ENCODE measurements at places on chromosomes 5 and 9.

DNA sequence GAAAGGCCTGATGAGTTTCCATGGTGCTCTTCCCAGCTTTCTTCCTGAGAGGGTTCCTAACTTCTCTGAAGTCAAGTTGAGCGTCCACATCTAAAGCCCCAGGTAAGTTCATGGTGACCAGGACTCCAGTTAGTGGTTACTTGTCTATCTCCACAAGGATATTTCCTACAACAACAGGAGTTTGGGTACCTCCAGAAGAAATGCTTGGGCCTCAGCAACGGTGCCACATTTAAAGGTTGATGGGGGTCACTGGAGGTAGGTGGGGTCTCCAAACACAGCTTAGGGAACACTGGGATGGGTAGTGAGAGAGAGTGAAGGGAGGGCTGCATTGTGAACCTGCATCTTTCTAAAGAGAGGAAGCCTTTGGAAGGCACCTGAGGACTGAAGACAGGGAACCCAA, 123.4 kb downstream of the BOD1 start:
- no peak for DNase-seq

DNA sequence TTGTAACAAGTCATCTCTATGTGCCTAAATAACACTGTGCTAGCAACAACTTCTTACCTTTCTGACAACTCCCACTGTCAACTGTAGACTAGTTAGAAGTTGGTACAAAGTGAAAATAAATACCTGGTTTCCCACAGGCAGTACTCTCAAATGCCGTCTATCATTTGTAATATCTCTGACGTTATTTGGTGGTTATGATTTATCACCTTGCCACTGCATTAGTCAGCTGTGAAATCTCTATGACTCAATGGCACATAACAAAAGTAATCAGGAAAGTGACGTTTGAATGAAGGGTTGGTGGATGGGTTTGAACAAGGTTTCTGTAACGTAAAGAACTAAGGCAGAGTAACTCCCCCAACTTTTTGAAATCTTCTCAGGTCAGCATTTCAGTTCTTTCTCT, 592.3 kb downstream of the MAT2B start:
- DNase-seq: no peak

DNA sequence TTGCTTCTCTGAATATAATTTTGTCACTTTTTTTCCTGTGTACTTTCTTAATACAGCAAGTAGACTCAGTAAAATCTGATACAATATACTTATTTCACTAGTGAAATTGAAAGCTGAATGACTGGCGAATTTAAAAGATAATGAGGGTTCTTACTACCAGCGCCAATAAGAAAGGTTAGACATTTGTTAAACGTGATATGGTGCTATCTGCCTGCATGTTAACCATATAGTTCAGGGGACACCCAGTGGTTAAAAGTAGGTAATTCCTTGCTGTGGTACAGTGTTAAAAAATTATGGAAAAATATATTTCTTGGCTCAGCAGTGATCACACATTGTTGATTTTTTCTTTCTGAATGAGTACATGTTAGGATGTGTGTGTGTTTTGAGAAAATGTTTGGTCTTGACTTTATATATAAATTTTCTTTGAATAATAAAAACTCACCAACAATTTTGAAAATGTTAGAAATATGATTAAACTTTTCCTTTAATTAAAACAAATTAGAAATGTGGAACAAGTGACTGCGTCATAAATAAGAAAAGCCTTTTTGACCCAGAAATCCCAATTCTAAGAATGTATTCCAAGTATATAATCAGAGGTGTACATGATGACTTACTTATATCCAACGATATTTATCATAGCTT, 25.8 kb downstream of the CAST start:
- DNase-seq: no peak

DNA sequence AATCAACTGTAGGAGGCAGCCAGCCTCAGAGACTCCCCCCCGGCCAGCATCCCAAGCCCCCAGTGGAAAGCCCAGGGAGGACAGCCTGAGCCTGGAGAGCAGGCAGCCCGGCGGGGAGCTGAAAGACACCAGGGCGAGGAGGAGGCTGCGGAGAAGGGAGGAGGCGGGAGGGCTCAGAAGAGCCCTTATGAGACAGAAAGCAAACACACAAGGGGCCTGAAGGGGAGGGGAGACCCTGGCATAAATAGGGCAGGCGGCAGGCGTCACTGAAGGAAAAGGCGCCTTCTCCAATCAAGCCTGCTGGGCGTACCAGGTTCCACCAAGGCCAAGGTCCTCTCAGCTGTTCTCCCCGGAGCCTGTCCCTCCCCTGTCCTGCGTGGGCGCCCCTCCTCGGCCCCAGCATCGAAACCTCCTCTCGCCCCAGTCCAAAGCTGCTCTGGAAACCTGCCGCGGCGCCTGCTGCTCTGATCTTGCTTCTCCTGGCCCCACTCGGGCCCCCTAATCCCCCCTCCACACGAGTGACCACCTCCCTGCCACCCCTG, 1.3 kb downstream of the SLC9A3 start:
- DNase-seq: no peak

GRCh38 chr5:398475-399295, 44.3 kb upstream of the EXOC3 start:
- DNase-seq: no peak

GRCh38 chr9:123687246-123687751, 242.6 kb downstream of the DENND1A start:
- DNase-seq: no peak

DNA sequence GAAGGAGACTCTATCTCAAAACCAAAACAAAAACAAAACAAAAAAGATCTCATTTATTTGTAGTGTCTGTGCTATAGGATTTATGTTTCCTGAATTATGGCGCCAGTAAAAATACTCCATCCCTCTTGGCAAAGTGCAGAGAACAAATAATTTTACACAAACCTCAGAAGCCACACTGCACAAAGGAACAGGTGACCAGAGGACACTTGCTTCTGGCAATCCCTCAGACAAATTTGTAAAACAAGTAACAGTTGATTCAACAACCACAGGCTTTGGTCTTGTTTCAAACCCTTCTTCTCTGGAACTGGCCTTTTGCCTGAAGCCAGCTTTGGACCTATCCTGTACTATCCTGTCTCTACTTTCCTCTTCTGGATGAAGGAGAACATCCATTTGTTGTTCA, 502.1 kb downstream of the DMAC1 start:
- DNase-seq: no peak

DNA sequence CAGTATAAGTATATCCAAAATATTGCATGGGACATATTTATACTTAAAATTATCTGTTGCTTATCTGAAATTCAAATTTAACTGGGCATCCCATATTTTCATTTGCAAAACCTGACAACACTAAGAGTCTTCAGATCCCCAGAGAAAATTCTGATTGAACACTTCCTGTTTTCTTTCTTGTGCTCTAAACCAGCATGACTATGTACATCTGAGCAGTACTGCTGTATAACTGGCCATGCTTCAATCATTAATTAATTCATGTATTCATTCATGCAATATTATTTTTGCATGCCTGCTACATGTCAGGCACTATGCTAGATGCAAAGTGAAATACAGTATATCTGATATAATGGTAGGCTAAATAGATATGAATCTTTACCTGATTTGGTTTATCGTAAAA, 461.2 kb downstream of the TLR4 start:
- DNase-seq: no peak

- DNase-seq: no peak
Measured at GRCh38 chr5:36482812-36483211, 123.6 kb upstream of the SLC1A3 start.

GRCh38 chr9:134544388-134545214, 97.0 kb upstream of the COL5A1 start:
- DNase-seq: no peak

- no peak for DNase-seq
Measured at GRCh38 chr5:89560696-89561095, 677.7 kb upstream of the MEF2C start.

- DNase-seq: no peak
Measured at GRCh38 chr5:129747572-129748407, at the start of gene MINAR2. TSS of gene MINAR2 (plus strand) at chr5:129748094. CDS start at chr5:129748191, 97 bp downstream.

DNA sequence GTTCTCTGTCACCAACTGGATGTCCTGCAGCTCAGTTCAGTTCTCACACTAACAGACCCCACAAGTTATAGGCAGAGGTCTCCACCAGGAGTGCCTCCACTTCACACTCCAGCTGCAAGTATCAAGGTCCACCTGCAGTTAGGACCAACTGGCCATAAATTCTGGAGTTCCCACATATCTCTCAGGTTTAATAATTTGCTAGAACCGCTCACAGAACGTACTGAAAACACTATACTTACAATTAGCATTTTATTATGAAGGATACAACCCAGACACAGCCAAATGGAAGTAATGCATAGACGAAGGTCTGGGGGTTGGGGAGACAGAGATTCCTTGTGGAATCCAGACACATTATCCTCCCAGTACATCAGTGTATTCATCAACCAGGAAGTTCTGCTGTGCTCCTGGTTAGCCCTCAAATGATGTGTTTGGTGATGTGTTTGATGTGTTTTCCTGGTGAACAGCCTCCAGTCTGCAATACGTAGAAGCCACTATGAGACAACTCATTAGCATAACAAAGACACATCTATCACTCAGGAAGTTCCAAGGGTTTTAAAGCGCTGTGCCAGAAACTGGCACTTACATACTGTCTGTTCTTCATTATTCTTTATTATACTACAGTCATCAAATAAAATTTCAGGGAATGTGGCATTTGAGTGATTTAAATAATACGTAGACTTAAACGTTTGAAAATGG, 25.4 kb downstream of the OGN start:
- DNase-seq: no peak

- no peak for DNase-seq
Measured at GRCh38 chr5:115350894-115351293, 54.4 kb upstream of the CCDC112 start.

DNA sequence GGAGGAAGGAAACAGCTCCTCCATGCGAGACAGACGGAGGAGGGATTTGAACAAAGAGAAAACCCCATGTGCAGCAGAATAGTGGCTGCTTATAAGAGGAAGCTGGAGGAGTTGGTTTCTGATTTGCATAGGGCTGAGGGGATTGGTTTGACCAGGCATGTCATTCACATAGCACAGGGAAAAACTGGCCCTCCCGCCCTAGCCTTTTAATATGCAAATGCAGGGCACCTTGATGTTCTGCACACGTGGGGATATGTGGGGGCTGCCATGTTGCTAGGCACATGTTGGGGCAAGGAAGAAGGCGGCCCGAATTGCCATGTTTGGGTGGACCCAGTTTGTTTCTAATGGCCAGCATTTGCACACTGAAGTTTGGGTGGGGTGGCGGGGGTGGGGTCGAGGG, 42.2 kb downstream of the OSMR start:
- DNase-seq: no peak

DNA sequence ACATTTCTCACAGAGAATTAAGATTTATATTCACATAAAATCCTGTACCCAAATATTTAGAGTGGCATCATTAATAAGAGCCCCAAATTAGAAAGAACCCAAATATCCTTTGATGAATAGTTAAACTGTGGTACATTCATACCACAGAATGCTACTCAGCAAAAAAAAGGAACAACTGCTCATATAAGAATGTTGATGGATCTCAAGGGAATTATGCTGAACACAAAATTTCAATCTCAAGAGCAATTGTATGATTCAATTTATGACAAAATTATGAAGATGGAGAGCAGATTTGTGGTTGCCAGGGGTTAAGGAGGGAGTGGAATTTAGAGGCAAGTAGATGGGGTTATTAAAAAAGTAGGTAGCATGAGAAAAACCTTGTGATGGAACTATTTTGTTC, 4.5 kb upstream of the PAIP1 start:
- DNase-seq: no peak

DNA sequence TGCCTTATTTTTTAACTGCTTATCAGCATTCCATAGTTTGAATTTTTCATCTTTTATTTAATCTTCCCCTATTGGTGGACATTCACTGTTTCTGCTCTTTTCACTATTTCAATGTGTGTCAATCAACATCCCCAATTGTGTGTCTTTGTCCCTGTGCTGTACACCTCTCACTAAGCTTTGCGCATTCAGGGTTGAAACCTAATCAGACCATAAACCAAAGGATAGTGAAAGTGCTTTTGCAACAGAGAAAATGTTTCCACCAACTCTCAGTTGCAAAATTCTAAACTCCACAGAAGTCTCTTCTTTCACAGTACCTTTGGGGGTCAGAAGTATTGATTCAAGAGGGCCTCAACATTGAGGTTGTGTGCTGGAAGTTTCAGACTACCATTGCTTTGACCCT, 127.1 kb upstream of the SAP30L start:
- no peak for DNase-seq

GRCh38 chr5:18551716-18552115, 917.5 kb downstream of the TAF11L14 start:
- no peak for DNase-seq

DNA sequence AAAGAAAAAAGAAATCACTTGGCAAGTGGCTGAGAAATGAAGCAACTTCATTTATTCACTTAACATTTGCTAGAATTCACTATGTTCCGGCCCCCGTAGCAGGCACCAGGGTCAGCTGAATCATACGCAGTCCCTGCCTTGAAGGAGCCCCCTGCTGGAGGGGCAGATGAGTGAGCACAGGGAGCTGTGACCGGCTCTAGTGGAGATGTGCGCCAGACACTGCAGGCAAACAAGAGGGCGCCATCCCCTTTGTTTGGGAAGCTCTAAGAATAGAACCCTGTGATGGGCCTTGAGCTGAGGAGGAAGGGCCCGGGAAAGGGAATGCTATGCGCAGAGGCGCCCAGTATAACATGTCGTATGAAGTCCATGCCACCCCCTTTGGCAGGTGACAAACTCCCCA, 20.2 kb upstream of the RPL26L1 start:
- no peak for DNase-seq

DNA sequence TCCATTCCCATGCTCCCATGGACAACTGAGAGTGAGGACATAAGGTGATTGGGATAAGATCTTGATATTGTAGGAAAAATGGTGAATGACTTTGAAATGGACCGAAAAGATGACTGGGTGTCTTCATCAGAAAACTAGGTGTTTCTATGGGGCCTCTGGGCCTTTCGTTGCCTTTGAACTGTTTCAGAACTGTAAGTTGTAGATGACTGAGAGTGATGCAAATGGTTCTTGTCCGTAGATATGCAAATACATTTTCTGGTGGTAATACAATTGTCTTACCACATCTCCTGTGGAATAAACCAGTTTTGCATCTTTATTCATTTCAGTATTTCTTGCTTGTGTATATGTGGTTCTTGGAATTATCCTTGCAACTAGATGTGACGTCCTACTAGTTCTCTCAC, 16.0 kb upstream of the TEX48 start:
- DNase-seq: no peak
